ENCODE measurements at places on chromosomes 1 and 21.
A peak's percentile ranks its signal among the peaks of the same experiment; 100 is the strongest.

GRCh38 chr21:33817663-33818451, 97.7 kb downstream of the ATP5PO start:
- no peak for DNase-seq

GRCh38 chr1:89552471-89553081, 27.9 kb downstream of the LRRC8B start:
- peak; percentile 48 for DNase-seq

GRCh38 chr1:182397653-182398393, 2.6 kb downstream of the TEDDM1 start:
- DNase-seq: peak; percentile 75

DNA sequence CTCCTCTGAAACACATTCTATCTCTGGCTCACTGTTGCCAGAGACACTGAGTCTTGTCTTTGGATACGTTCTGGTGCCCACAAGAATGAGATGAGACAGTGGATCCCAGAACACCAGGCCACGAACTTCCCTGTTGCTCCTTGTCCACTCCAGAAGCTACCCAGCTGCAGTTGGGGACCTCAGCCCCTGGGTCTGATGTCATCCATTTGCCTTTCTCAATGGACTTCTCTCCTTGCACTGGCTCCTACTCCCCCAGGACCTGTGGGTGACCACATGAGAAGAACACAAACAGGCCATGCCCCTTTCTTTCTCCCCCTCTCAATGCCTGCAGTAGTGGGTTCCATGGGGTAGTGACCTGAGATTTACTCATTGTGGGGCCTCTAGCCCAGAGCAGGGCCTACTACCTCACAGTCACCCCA, 5.9 kb downstream of the NBPF1 start:
- no peak for DNase-seq

- DNase-seq: no peak
These were observed 162.5 kb upstream of the JUN start for GRCh38 chr1:58946390-58946789.
